ENCODE measurements at places on chromosomes 1 and 21. TPM values are rescaled to one million over a fixed set of nuclear protein-coding genes. Genes with fewer than 3 reads are reported as not detected.
A peak's percentile ranks its signal among the peaks of the same experiment; 100 is the strongest.

DNA sequence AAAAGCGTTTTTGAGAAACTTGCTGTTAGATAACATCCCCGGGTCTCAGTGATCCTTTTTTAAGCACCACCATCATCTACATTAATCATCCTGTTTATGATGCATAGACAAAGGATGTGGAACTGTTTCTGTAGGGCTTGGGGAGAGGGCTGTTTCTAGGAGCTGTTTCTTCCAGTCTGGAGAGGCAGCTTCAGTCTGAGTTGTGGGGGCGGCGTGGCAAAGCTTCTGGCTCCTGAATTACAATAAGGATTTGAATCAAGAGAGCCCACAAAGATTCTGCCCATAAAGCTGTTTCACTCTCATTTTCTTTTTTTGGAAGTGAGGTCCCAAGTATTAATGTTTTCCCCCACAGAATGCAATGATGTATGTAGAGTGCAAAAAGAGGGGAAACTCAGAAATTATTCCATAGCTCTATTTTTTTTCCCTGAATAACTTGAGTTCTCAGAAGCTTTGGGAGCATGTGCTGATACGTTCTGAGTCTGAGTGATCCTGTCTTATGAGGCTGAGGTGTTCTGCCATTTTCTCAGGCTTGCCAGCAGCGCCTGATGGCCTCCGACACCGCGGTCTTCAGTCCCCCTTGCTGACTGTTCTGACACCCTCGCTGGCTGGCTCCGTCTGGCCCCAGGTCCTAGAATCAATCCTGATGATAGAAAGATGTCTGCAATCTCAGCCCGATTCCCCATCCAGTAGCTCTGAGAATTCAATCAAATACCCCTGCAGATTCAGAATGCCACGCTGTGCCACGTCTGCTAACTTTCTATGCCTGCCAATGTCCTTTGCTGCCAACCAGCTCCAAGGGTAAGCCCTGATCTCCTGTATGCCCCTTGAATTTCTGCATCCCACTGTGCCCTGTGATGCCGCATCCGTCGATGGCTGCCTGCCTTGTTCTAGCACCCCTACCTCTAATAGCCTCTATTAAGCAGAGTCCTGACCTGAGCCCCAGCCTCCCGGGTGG, 92.4 kb upstream of the AKT3 start:
- H3K4me1 ChIP-seq, result no peaks in the 10 kb centered on the region
- DNase-seq, result no peak
- no peak overlapping the region for H3K27ac ChIP-seq
- H3K27me3 ChIP-seq, result no peaks in the 10 kb centered on the region
- no peak overlapping the region for H3K4me3 ChIP-seq

DNA sequence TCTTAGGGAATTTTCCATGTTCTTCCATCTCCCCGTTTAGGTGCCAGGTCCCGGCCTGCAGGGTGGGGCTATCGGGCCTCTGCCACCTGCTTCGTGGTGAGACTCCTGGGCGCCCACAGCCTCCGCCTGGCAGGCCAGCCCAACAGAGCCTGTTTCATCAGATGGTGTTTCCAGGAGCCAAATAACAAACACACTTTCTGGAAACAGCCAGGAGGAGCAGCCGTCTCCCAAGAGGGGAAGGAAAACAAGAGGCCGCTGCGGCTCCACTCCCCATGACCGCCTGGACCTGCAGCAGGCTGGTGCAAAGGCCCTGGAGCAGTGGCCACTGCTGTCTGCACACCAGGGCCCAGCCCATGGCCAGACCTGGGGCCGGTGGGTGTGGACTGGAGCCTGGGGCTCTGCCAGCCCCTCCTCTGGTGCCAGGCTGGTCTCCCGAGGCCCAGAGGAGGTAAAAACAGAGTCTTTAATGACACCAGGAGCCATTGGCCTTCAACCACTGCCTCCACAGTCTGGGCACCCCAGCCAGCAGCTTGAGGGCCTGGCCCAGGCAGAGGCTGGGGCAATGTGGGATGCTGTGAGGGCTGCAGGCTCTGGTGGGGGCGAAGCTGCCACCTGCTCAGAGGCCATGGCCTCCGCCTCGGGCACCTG, 55.0 kb downstream of the SLX9 start:
- H3K36me3 ChIP-seq, result no peaks in the 10 kb centered on the region
- H3K27ac ChIP-seq, result peak overlapping the region; percentile 35
- no peaks in the 10 kb centered on the region for H3K27me3 ChIP-seq
- peaks cover 3% of the 10 kb centered on the region for H3K4me1 ChIP-seq
- DNase-seq, result peak; percentile 60
- H3K4me3 ChIP-seq, result no peak overlapping the region

DNA sequence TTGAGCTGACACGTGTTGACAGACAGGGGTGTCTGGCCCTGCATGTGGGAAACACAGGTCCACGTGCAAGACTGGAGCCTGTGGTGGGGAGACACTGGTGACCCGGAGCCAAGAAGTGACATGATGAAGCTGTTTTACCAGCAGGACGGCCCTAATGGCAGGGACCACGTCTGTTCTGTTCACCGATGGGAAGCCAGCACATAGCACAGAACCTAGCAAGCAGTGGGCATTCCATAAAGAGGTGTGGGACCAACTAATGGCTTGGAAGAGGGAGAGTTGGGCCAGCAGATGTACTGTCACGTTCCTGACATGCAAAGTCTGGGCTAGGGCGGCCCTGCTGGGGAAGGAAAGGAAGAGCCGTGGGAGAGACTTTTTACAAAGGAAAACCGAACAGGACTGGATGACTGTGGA, 15.3 kb downstream of the NAV1 start:
- no peaks in the 10 kb centered on the region for H3K27me3 ChIP-seq
- H3K4me3 ChIP-seq, result no peak overlapping the region
- peak overlapping the region; percentile 84 for H3K27ac ChIP-seq
- no peaks in the 10 kb centered on the region for H3K36me3 ChIP-seq
- H3K4me1 ChIP-seq, result peaks cover 60% of the 10 kb centered on the region
- DNase-seq, result no peak

GRCh38 chr1:203425663-203425975, 50.0 kb upstream of the PRELP start:
- no peaks in the 10 kb centered on the region for H3K27me3 ChIP-seq
- no peaks in the 10 kb centered on the region for H3K36me3 ChIP-seq
- H3K4me3 ChIP-seq, result no peak overlapping the region
- H3K27ac ChIP-seq, result peak overlapping the region; percentile 0
- DNase-seq, result no peak

DNA sequence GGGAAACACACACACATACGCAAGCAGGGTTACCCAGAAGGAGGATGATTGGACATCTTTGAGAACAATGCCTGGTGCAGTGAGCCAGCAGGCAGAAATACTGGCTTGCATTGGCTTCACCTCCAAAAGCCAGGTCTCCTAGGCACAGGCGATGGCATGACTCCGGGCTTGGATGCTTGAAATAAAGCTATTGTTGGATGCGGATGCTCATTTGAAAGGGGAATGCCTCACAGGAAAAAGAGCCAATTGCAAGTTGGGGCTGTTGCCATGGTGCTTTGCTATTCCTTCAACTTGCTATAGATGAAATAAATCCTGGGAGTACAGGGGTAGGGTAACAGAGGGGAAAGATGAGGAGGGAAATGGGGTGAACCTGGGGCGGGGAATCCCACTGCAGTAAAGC, 180.7 kb upstream of the SGIP1 start:
- H3K36me3 ChIP-seq, result peaks cover 9% of the 10 kb centered on the region
- peaks cover 50% of the 10 kb centered on the region for H3K4me1 ChIP-seq
- H3K4me3 ChIP-seq, result no peak overlapping the region
- DNase-seq, result no peak
- no peaks in the 10 kb centered on the region for H3K27me3 ChIP-seq
- peak overlapping the region; percentile 40 for H3K27ac ChIP-seq

DNA sequence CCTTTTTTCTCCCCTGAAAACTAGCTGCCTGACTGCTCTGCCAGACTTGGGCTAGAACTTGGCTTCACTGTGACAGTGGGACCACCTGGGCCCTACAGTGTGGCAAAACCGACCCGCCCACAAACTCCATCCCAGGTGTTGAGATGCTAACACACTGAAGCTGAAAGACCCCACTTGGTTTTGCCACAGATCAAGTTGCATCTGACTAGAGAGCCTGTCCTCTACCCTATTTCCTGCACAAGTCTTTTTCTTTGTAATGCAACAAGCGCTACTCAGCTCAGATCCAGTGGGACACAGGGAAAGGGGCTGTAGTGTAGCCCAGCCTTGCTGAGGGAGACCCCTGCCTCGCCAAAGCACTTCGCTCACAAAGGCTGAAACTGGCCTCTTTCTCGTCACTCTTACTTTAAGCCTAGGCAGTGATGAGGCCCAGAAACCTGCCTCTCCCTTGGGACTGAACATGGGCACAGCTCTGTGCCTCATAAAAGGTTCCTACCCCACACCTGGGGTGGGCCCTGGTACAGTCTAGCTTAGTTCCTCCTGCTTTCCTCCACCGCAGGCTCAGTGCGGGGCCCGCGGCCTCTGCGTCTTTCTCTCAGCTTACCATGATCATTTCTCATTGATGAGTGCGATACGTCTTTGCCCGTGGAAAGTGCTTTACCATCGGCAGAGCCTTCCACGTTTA, 9.7 kb downstream of the ALPL start:
- H3K4me1 ChIP-seq, result no peaks in the 10 kb centered on the region
- DNase-seq, result peak; percentile 60
- H3K27ac ChIP-seq, result no peak overlapping the region
- no peak overlapping the region for H3K4me3 ChIP-seq

Gene TMPRSS15
- total RNA-seq, result not detected

DNA sequence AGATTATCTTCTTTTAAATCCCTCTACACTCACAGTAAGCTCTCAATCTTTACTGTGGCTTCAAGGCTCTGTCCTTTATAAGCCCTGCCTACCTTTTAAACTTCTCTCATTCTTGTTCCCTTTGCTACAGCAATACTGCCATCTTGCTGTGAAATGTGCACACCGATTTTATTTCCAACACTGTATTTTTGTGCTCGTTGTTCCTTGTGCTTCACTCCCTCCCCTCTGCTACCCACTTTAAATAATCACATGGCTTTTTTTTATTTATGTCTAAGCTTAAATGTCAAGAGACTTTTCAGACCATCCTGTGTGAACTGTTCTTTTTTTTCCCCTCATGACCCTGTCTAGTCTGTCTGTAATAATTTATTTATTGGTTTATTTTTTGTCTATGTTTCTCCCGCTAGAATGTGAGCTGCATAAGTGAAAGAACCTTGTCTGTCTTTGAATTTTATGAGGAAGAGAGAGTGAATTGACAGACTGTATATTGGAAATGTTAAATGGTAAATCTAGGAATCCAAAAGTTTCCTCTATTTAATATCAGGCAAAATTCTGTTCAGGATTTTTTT, 45.7 kb downstream of the ABCD3 start:
- H3K27me3 ChIP-seq, result no peaks in the 10 kb centered on the region
- DNase-seq, result no peak
- no peaks in the 10 kb centered on the region for H3K36me3 ChIP-seq
- H3K4me3 ChIP-seq, result no peak overlapping the region
- peak overlapping the region; percentile 32 for H3K27ac ChIP-seq

DNA sequence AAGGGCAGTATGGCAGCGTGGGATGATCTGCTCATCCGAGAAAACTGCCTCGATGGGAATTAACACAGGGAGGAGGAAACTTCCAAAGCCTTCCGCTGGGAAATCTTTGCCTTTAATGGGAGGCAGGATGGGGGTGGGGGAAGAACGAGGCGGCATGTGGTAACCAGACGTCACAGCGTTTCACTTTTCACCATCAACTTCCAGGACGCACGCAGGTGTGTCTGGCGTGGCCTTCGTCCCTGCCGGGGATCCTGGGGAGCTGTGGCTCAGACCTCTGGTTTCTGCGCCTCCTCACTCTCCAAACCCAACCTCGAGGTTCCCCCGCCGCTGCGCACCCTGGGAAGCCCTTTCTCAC, 282 bp downstream of the RSPH1 start:
- H3K27ac ChIP-seq, result peak overlapping the region; percentile 81
- DNase-seq, result no peak
- H3K27me3 ChIP-seq, result no peaks in the 10 kb centered on the region
- peaks cover 15% of the 10 kb centered on the region for H3K4me1 ChIP-seq

Gene LCE1C
- total RNA-seq, result not detected

GRCh38 chr1:77400781-77401180, 119.0 kb downstream of the AK5 start:
- H3K36me3 ChIP-seq, result no peaks in the 10 kb centered on the region
- no peak overlapping the region for H3K4me3 ChIP-seq
